T-helper 1 cell (primary cell): ENCODE measurements at places on chromosomes 2 and 18.

DNA sequence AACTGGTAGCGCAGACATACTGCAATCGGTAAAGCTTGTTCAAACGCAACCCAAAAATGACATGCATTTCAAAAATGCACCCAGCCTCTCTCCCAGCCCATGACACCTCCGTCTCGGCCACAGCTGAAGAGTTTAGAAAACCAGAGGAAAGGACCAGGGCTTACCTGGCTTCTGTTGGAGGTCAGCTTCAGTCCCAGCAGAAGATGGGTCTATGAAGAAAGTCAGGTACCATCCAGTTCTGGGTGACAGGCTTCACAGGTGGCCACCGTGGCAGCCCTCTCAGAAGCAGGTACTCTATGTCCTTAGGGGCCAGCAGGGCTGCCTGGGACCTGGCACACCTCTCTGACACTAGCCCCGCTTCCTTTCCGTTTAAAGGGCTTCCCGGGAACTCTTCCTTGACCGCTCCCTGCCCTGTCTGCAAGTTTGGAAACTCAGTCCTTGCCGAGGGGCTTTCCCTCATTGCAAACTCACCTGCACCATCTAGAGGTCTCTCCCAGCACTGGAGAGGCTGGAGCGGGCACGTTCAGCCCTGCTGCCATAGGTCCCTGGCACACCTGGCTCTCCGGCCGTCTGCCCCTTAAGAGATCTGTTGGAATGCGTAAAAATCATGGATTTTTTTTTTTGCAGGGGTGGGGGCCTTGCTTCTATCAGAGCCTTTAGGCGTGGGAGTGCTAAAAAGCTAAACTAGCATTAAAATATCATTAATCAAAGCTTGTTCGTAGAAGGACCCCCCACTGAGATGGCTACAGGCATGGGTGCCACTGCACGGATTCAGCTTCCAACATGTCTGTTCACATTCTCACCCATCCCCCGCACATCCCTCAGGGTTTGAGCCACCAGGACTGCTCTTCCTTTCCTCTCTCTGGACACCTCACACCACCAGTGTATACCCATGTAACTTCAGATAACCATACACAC lies at the start of gene EDAR:
TSS of gene EDAR (minus strand) at position 425 of the 918 bp plus-strand sequence. CDS start 58,206 bp downstream, outside the sequence.
- no peak for DNase-seq

DNA sequence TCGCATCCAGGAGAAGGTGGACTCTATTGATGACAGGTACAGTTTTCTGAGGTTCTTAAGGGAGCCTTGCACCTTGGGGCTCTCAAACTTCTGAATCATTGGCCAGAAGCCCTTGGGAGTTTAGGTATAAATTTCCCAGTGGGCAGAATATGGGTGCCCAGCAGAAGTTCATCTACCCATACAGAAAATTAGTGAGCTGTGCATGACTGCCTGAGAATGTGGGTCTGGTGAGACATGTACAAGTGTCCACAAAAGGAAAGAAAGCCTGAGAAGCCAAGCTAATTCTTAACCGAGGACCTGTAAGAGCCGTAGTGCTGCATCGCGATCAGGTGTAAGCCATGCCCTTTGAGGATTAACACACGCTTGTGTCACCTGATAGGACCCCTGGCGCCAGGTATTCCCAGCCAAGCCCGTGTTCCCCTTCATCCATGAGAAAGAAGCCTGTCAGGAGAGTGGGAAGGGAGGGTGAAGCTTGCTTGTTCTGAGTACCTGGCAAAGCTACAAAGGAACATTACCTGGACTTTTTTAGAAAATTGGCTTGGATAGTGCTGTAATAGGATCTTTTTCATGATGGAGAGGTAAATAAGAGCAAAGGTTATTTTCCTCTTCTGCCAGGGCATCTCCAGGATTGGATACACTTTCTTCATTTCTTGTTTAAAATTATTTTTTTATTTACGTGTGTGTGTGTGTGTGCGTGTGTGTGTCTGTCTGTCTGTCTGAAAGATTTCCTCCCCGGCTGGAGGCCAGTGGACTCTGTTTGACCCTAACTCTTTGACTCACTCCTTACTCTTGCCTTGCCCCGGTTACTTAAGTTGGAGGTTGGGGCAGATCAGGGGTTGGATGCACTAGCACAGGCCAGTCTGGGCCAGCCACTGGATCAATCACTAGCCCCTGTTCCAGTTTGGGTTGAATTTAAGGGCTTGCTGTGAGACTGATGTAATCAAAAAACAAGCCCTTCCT lies 90.4 kb upstream of the EML6 start:
- no peak for DNase-seq

GRCh38 chr18:66582211-66582610 lies 21.7 kb downstream of the CDH19 start:
- DNase-seq = no peak

GRCh38 chr18:52715421-52715820 lies 375.4 kb downstream of the DCC start:
- DNase-seq = no peak

DNA sequence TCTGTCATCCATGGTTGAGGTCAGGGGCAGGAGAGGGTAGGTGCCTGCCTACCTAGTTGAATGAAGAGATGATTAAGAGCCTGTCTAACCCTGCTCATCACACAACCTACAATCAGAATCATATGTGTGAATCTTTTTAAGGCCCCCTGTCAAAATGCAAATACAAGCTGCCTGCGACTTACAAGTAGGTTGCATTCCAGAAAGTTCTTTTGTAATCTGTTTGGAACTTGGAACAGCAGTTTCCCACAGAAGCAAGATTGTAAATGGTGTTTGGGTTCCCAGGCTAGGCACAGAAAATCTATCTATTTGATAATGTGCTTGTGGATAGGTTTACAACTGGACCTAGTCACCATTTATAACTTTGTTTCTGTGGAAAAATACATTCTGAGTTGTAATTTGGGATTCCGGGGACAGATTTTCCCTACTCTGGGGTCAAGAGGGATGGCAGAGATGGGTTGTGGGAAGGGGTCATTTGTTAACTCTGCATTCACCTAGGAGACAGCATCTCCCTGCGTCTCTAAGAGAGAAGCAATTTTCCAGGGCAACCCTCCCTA lies 4.4 kb downstream of the LIPG start:
- no peak for DNase-seq

GRCh38 chr2:238216651-238217184 lies 13.2 kb upstream of the ILKAP start:
- no peak for DNase-seq

DNA sequence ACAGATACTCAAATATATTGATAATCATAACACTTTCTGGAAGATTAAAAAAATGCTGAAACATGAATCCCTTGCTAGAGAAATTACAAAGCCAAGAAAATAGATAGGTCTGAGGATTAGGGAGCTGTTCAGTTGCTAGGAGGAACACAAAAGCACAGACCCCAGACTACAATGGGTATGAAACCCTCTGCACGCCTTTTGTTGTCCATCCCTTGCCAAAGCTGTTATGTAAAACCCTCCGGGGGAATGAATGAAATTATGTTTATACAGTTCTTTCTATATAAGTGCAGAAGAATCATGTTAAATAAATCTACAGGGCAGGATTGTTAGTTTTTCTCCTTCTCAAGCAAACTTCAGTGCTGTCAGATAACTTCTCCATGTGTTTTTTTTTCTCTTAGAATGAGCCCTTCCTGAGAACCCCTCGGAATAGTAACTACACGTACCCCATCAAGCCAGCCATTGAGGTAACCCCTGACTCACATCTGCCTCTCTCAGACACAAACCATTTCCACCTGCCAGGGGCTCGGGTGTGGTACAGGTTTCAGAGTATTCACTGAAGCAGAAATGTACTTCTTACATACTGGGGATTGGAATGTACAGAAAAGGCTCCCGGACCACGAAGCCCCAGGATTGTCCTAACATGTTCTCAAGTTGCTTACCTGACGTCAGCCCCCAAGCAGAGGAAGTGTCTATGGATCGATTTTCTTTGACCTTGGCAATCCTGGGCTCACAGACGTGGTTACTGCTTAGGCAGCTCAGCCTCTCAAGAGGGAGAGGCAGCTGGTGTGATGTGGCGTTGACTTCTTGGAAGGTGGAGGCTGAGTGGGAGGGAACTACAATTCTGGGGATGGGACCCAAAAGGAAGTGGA lies 118.0 kb downstream of the PLB1 start:
- DNase-seq = no peak

DNA sequence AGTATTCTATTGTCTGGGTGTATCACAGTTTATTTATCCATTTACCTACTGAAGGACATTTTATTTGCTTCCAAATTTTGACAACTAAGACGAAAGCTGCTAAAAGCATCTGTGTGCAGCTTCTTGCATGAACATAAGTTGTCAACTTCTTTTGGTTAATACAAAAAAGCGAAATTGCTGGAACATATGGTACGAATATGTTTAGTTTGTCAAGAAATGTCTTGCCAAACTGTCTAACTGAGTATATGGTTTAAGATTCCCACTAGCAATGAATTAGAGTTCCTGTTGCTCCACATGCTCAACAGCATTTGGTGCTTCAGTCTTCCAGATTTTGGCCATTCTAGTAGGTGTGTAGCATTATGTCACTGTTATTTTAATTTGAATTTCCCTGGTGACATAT lies 372.3 kb upstream of the NRXN1 start:
- no peak for DNase-seq

DNA sequence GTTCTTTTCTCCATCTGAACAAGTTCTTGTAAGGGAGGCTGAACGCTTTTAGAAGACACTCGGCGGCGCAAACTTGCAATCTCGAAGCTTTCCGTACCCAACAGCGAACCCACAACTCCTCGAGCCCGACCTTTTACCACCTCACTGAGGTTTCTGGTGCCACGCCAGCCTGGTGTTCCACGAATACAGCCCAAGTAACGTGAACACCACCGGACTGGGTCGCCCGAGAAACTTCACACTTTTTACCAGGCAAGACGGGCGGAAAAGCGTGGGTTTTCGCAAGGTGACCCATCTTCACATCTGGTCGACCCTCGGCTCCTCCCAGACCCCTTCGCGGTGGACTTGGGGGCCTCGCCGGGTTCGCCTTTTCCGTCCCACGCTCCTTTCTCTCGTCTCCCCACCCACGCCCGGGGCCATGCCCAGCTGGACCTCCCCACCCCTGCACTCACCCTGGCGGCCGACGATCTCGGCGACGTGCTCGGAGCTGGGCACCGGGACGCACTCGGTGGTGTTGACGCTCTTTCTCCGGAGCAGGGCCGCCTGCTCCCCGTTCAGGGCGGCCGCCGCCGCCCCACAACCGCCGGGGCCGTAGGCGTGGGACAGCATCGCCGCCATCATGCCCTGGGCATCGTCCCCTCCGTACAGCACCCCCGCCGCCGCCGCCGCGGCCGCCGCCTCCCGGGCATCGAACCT lies 1.2 kb downstream of the MEX3C start:
- DNase-seq = peak; percentile 52

GRCh38 chr2:194718881-194719280 lies 938.1 kb upstream of the SLC39A10 start:
- DNase-seq = no peak

- no peak for DNase-seq
These were observed 56.7 kb upstream of the ZNF804A start for GRCh38 chr2:184541591-184541990.

DNA sequence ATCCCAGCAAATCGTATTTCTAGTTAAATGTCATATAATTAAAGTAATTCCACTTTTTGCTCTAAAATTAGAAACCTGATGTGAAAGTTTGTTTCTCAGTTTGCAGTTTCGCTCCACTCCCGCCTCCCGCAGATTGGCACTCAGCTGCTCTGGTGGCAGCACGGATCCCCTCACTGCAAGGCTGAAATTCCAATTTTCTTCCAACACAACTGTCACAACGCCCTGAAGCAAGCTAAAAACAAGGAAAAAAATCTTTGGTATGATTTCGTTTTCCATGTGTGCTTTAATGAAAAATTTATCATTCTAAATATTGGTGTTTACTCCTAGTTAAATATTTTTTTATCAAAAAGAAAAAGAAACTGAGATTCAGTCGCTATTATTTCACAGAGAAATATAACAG lies 38.5 kb downstream of the FTCDNL1 start:
- no peak for DNase-seq

DNA sequence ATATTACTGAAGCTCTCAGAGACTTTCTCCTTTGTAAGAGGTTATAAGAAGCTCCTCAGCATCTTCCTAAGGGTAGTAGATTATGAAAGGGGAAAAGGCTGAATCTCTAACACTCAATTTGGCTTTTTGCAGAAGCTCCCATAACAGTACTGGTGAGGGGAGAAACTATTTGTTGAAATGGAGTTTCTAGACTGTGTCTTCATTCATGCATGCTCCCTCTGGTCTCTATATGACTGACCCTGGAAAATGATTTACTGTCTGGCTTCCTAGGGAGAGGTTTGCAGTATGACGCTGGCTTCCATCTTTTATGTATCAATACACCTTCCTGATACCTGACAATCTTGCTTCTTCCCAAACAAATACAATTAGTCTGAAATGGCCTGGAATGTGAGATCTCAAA lies 63.9 kb downstream of the LDAH start:
- DNase-seq = no peak

- peak; percentile 47 for DNase-seq
These were observed 50.6 kb downstream of the UNC50 start for GRCh38 chr2:98658816-98659490.

- DNase-seq = no peak
These were observed 47.9 kb downstream of the CACNB4 start for GRCh38 chr2:152050915-152051314.

- no peak for DNase-seq
These were observed 844.3 kb downstream of the MBD2 start for GRCh38 chr18:53380063-53380639.

DNA sequence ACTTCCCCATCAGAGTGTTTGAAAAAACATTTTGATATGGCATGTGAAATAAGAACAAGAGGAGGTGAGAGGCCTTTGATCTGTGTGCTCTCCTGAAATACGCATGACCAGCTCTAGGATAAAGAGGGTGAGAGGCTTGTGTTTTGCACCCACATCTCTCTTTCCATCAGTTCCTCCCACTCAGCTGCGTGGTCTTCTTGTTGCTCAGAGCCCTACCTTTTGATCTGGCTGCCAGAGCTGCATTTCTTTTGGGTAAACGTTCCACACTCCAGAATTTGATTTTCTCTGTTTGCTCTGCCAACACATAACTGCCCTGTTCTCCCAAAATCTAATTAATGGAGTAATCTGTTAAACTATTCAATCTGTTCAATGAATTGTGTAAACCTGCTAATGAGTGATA lies 72.0 kb upstream of the FN1 start:
- DNase-seq = no peak

- DNase-seq = no peak
These were observed 144.2 kb upstream of the OTOS start for GRCh38 chr2:240284503-240285259.

DNA sequence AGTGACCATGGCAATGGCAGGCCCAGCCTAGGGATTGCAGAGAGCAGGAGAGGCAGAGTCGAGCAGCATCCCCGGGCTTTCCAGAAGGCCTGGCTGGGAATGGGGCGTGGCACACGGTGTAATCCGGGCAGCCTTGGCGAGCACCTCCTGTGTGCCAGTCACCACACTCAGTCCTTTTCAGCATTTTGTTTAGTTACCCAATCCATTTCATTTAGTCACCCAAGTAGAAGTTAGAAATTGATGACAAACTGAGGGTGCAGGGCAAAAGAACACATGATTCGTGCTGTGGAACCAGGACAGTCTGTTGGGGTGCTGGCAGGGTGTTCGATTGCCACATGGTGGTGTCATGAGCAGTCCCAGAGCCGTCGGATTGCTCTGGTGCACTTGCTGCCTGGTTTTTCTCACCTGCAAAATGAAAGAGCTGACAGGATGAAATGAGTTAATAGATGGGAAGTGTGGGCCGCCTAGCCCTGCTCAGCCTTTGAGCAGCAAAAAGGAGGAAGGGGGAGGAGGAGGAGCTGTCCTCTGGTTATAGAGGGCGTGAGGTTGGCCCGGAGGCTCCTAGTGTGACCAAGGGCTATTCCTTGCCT lies 299.4 kb downstream of the AGAP1 start:
- DNase-seq = no peak

GRCh38 chr2:98180456-98180855 lies 93.5 kb downstream of the VWA3B start:
- no peak for DNase-seq
